Hepatocyte (in vitro differentiated cells): ENCODE measurements at places on chromosomes 4 and X. TPM values are rescaled to one million over a fixed set of nuclear protein-coding genes. Genes with fewer than 3 reads are reported as not detected.

BCOR gene
- 22.7 and 22.9 TPM in 2 replicates for total RNA-seq

IL2 gene
- not detected in 2 replicates for total RNA-seq

RAB33A gene
- total RNA-seq, result 2.8 and 3.0 TPM in 2 replicates

SPCS3 gene
- total RNA-seq, result 123 and 148 TPM in 2 replicates

AIMP1 gene
- 28.3 and 33.7 TPM in 2 replicates for total RNA-seq

NPY5R gene
- 0.30 and 0.44 TPM in 2 replicates for total RNA-seq

CLCN5 gene
- 50.6 and 51.2 TPM in 2 replicates for total RNA-seq

AVPR2 gene
- total RNA-seq, result 1.2 TPM in 1 of 2 replicates, not detected in the other

GPR119 gene
- 1.4 TPM in 1 of 2 replicates, not detected in the other for total RNA-seq

CLIC2 gene
- total RNA-seq, result 0.36 and 2.2 TPM in 2 replicates

PLXNB3 gene
- 0.27 and 1.4 TPM in 2 replicates for total RNA-seq

TREX2 gene
- total RNA-seq, result 0.60 and 0.76 TPM in 2 replicates

HAND2 gene
- total RNA-seq, result 67.9 and 69.7 TPM in 2 replicates

HMGN5 gene
- 1.5 and 2.1 TPM in 2 replicates for total RNA-seq

GPR173 gene
- 2.2 and 3.4 TPM in 2 replicates for total RNA-seq

CXorf49 gene
- total RNA-seq, result not detected in 2 replicates

MAGEA8 gene
- total RNA-seq, result not detected in 2 replicates

ADH7 gene
- total RNA-seq, result not detected in 2 replicates

GAGE12F gene
- not detected in 2 replicates for total RNA-seq

PSAPL1 gene
- total RNA-seq, result 4.3 and 5.8 TPM in 2 replicates

BEND2 gene
- total RNA-seq, result not detected in 2 replicates

EFHC2 gene
- 1.8 and 3.7 TPM in 2 replicates for total RNA-seq

AMTN gene
- not detected in 2 replicates for total RNA-seq
